CD8-positive, alpha-beta T cell (primary cell): ENCODE measurements at places on chromosomes 3 and 15.
A peak's percentile ranks its signal among the peaks of the same experiment; 100 is the strongest.

GRCh38 chr15:96330064-96330449, 443 bp upstream of the NR2F2 start:
- DNase-seq: no peak

DNA sequence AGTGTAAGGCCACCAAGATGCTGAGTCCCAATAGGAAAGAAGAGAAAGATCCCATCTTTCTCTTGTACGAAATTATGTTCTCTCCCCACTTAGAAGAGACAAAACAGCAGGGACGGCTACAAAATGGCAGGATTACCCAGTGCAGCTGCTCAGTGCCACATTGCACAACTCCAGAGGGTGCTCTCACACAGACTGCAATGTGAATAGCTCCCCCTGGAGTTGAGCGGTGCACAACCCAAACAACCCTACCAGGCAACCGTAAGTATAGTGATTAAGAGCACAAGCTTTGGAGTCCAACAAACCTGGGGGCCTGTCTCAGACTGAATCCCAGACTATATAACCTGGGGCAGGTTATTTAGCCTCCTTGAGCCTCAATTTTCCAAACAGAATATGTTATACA, 3.1 kb upstream of the BHLHE40 start:
- DNase-seq: no peak

DNA sequence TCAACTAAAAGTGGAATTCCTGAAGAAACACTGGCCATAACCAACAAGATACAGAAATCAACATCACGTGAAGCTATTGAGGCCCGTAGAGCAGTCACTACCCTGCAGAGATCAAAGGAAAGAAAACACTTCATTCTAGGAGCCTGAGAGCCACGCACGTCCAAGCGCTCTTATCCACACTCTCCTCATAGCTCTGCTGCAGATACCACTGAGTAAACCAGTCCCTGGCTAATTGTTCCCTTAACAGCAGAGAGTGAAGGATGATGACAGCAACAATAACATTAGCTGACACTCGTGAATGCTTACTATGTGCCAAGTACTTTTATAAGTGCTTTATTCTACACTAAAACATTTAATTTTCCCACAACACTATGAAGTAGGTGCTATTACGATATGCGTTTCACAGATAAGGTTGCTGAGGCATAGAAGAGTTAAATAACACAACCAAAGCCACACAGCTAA, 271.0 kb upstream of the GADL1 start:
- no peak for DNase-seq

- no peak for DNase-seq
Measured at GRCh38 chr3:135172191-135172869, 377.3 kb downstream of the EPHB1 start.

DNA sequence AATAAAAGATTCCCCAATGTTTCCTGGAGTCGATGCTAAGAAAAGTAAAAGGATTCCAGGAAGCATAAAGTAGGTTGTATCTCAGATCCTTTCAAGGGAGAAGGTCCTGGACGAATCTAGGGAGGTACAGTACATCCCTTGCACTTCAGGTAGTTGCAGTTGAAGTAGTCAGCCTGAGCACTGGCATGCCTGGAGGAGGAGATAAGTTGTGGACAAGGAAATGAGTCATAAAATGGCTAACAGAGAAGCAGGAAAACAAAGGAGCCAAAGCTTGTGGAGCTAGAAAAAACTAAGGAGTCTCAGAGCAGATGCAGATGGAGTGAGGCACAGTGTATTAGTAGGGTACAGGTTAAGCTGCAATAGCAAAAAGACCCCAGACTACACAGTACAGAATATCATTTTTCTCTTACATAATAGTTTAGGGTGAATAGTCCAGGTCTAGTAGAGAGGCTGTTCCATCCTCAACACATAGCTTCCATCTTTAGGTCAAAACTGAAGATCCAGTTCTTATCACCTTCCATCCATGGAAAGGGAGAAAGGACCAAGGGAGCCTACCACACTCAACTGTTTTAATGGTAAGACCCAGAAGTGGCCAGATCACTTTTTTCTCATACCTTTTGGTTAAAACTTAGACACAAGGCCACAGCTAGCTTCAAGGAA, 41.3 kb downstream of the COL6A5 start:
- no peak for DNase-seq

DNA sequence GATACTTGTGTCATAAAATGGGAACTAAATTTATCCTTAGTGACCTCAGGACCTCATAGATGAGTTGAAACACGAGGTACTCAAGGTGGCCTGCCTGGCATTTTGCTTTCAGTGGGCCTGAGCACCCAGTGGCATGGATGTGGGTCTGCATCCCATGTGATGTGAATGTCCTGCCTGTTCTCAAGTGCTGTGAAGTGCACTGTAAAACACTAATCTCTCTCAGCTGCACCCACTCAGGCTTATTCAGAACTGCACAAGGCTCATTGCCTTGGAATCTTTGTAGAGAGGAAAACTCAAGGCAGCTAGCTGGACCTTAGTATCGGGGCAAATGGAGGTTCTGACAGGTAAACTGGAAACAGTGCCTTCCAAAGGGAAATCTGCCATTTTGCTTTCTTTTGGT, 767.0 kb downstream of the TUSC7 start:
- no peak for DNase-seq

DNA sequence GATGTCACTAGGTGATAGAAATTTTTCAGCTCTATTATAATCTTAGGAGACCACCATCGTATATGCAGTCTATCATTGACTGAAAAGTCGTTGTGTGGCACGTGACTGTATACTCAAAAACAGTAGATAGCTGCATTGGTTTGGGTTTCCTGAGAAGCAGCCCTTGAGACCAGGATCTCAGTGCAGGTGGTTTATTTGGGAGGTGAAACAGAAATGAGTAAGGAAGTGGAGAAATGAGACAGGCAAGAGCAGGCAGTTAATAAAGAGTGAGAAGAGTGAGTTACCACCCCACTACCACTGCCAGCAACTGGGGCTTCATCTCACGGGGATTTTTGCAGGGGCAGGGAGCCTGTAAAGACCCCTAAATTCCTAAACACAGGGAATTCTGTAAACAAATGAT, 221.0 kb downstream of the SHQ1 start:
- DNase-seq: no peak

- no peak for DNase-seq
Measured at GRCh38 chr3:149215515-149215914, 6.1 kb downstream of the CP start.

DNA sequence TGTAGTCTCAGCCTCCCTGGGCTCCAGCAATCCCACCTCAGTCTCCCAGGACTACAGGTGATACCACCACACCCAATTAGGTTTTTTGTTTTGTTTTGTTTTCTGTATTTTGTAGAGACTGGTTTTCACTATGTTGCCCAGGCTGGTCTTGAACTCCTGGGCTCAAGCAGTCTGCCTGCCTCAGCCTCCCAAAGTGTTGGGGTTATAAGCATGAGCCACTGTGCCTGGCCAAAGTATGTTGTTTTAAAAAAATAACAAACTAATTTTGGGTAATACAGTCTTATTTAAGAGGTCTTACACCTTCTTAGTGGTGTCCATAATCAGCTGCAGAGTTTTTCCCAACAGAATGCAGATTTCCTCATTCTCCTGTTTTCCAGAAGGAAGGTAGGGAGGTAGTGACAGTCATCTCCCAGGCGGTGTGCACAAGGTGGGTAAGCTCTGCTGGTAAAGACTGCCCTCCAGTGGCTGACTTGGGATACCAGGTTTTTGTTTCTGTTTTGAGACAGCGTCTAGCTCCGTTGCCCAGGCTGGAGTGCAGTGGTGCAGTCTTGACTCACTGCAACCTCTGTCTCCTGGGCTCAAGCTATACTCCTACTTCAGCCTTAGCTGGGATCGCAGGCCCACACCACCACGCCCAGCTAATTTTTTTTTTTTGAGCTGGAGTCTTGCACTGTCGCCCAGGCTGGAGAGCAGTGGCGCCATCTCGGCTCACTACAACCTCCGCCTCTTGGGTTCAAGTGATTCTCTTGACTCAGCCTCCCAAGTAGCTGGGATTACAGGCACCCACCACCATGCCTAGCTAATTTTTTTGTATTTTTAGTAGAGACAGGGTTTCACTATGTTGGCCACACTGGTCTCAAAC, 58.4 kb downstream of the MAP6D1 start:
- peak; percentile 42 for DNase-seq

DNA sequence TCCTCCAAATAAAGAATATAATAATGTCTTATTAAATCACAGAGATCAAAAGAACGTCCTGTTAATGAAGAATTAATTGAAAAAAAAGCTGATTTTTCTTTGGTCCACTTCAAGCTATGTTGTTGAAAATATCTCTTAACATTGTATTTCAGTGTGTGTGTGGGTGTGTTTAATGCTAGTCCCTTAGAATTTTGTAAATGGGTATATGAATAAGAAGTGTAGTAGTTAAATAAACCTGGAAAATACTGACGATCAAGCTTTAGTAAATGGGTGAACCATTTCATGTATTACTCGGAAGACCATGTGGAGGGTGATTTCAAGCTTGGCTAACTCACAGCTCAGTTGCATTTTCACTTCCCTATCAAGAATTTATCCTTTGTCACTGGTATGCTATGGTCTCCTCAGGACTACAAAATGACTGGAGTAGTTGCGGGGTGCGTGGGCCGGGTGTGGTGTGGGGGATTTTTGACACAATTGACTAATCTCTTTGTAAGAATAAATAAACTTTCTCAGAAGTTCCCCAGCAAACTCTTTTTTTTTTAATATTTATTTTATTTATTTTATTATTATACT, 586.4 kb downstream of the GRM7 start:
- no peak for DNase-seq

DNA sequence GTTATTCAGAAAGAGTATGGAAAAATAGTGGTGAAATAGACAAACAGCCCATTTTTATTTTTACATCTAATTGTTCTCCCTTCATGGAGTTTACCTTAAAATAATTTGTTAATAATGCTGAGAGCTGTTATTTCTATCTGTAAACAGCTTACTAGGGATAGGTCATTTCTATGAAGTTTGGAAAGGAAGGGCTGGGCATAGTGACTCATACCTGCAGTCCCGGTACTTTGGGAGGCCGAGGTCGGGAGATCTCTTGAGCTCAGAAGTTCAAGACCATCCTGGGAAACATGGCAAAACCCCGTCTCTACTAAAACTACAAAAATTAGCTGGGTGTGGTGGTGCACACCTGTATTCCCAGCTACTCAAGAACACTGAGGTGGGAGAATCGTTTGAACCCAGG, 624.3 kb upstream of the LMCD1 start:
- no peak for DNase-seq

DNA sequence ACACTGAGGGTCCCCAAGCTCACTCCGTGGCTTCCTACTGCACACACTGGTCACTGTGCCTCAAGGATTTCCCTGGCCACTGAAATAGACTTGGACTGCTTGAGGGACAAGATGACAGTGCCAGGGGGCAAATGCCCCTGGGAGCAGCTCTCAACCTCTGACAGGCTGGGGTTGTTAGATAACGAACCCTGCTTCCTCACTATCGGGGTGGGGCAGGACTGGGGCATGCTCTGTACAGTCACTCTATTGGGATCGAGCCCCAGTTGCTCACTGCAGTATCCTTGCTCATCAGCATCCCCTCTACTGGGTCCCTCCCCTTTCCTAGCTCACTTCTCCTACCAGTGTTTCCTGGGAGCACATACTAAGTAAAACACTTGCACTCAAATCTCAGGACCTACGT, 610.8 kb downstream of the NTRK3 start:
- no peak for DNase-seq

- no peak for DNase-seq
Measured at GRCh38 chr15:67196222-67196621, 58.2 kb downstream of the AAGAB start.

DNA sequence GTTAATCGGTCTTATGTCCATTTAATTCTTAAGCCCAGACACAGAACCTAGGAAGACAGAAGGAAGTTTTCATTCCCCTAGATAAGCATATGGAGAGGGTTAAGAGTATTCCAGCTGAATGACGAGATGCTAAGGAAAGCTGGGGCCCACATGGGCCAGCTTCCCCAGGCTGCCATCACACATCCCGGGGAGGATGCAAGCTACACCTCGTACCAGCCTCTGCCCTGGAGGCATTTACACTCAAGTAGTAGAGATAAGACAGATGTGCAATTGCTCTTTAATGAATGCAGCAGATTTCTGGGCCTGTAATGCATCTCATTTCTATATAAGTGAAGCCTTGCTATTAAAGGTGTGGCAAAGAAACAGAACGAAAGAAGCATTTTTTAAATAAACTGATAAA, 144.5 kb downstream of the MEX3B start:
- no peak for DNase-seq
